ENCODE measurements at places on chromosomes 11 and 22.

DNA sequence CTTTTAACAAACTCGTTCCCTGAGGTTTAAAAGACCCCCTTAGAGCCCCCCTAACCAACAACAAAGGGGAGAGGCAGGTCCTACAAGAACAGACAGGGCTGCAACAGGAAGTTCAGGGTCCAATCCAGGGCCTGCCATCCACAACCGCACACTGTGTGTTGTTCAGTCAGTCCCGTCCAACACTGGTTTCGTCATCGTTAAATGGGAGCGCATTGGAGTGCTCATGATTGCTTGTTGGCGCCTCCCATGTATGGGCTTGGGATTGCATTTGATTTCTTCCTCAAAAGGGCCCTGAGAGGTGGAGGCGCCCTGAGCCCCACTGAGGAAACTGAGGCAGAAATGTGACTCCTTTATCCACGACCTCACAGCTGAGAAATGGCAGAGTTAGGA, 174.1 kb downstream of the MN1 start:
- H3K4me1 ChIP-seq, result peaks cover 13% of the 10 kb centered on the region
- no peaks in the 10 kb centered on the region for H3K27me3 ChIP-seq
- DNase-seq, result no peak
- H3K36me3 ChIP-seq, result no peaks in the 10 kb centered on the region

DNA sequence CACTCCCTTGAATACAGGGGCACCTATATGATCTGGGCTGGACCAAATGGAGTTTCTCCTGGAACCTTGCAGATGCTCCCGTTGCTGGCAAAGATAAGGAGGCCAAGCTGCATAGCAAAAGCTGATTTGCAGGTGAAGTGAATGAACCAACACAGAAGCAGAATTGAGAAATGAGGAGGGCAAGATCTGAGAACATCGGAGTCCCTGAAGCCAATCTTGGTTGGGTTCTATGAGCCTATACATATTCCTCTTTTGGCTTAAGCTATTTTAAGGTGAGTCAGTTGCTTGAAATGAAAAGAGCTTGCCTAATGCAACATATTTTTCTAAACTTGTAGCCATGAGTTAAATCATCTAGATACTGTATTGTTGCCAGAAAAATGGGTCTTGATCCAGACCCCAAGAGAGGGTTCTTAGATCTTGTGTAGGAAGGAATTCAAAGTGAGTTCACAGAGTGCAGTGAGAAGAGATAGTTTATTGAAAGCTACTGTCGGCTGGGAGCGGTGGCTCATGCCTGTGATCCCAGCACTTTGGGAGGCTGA, 23.5 kb downstream of the WEE1 start:
- DNase-seq, result peak; percentile 14
- no peak overlapping the region for H3K27ac ChIP-seq
- peaks cover 1% of the 10 kb centered on the region for H3K27me3 ChIP-seq

DNA sequence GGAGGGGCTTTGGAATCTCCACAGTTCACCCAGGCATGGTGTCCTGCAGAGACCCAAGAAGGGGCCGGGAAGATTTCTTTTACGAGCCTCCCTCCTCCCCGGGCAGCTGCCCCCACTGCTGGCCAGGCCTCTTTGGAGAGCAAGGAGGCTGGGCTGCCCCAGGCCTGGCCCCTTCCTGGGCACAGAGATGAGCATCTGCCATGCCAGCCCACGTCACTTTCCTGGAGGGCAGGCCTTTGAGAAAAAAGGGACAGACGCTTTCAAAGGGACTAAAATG, 60.5 kb upstream of the FGF3 start:
- peak; percentile 45 for DNase-seq
- H3K4me3 ChIP-seq, result no peak overlapping the region
- H3K27me3 ChIP-seq, result no peaks in the 10 kb centered on the region
- H3K4me1 ChIP-seq, result no peaks in the 10 kb centered on the region

- H3K4me3 ChIP-seq, result no peak overlapping the region
- H3K36me3 ChIP-seq, result no peaks in the 10 kb centered on the region
- H3K4me1 ChIP-seq, result no peaks in the 10 kb centered on the region
- no peaks in the 10 kb centered on the region for H3K27me3 ChIP-seq
- no peak overlapping the region for H3K27ac ChIP-seq
Measured at GRCh38 chr22:32820131-32821119, 18.9 kb downstream of the TIMP3 start.

DNA sequence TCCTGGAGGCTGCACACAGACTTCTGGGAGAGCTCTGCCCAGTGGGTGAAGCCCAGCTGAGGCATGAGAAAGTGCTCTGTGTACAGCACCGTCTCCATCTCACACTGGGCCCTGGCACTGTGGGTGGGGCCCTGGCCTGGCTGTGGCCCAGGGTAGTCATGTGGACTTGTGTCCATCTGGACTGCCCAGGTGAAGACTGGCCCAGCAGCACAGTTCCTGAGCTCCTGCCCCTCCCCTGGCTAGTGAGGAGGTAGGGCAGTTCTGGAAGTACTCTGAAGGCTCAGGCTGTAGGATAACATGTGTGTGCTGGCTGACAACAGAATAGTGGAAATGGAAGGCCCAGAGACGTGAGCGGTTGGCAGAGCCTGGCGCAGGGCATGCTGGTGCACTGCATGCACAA, 35.4 kb downstream of the RSPH14 start:
- no peak for DNase-seq
- no peak overlapping the region for H3K4me3 ChIP-seq
- no peaks in the 10 kb centered on the region for H3K36me3 ChIP-seq
- no peaks in the 10 kb centered on the region for H3K4me1 ChIP-seq
- no peak overlapping the region for H3K27ac ChIP-seq
- H3K27me3 ChIP-seq, result no peaks in the 10 kb centered on the region

- H3K27ac ChIP-seq, result peak overlapping the region; percentile 90
- no peaks in the 10 kb centered on the region for H3K36me3 ChIP-seq
- peak; percentile 77 for DNase-seq
Measured at GRCh38 chr11:8671193-8671612, 11.3 kb downstream of the TRIM66 start.

- no peak overlapping the region for H3K4me3 ChIP-seq
- H3K27me3 ChIP-seq, result no peaks in the 10 kb centered on the region
- no peak overlapping the region for H3K27ac ChIP-seq
- H3K36me3 ChIP-seq, result no peaks in the 10 kb centered on the region
- DNase-seq, result no peak
Measured at GRCh38 chr11:126430581-126431335, 75.3 kb downstream of the ST3GAL4 start.

GRCh38 chr22:50184004-50184901, 1.5 kb upstream of the TRABD start:
- H3K4me1 ChIP-seq, result peaks cover 12% of the 10 kb centered on the region
- H3K4me3 ChIP-seq, result peak overlapping the region; percentile 87
- DNase-seq, result peak; percentile 72
- no peaks in the 10 kb centered on the region for H3K36me3 ChIP-seq
- no peak overlapping the region for H3K27ac ChIP-seq
- no peaks in the 10 kb centered on the region for H3K27me3 ChIP-seq

GRCh38 chr11:78921509-78921908, 346.8 kb upstream of the NARS2 start:
- H3K4me3 ChIP-seq, result no peak overlapping the region
- H3K36me3 ChIP-seq, result no peaks in the 10 kb centered on the region
- no peaks in the 10 kb centered on the region for H3K4me1 ChIP-seq
- H3K27ac ChIP-seq, result no peak overlapping the region
- peaks cover 1% of the 10 kb centered on the region for H3K27me3 ChIP-seq

- peak; percentile 93 for DNase-seq
- H3K4me3 ChIP-seq, result no peak overlapping the region
- no peak overlapping the region for H3K27ac ChIP-seq
- no peaks in the 10 kb centered on the region for H3K27me3 ChIP-seq
Measured at GRCh38 chr11:64148226-64148916, 17.5 kb downstream of the MACROD1 start.

DNA sequence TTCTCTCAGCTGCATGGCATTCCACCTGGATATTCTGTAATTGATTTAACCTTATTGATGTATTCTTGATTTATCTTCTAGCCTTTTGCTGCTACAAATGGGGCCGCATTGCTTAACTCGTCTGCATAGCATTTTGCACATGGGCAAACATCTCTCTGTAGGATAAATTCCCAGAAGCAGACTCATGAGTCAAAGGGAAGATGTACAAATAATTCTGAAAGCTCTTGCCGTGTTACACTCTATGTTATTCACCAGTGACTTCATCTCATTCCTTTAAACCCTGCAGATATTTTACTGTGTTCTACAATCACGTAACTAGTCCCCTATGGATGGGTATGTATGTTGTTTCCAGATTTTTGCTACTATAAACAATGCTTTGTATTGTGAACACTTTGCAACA, 112.7 kb downstream of the SEZ6L start:
- H3K4me3 ChIP-seq, result no peak overlapping the region
- H3K4me1 ChIP-seq, result no peaks in the 10 kb centered on the region
- no peaks in the 10 kb centered on the region for H3K36me3 ChIP-seq
- no peaks in the 10 kb centered on the region for H3K27me3 ChIP-seq

DNA sequence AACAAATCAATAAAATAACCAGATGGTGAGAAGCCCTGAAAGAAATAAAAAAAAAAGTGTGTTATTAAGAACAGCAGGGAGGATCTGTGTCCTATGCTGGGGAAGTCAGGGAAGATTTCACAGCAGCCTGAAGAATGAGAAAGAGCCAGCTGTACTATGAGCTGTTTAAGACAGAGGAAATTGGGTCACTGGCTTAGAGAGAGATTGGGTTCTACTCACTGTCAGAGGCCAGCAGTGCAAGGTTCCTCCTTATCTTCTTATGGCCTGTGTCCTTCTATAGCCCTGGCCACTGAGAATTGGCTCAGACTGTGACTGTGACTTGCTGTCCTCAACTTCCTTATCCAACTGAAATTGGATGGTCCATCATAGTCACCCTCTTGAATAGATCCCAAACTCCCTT, 54.8 kb upstream of the FDX1 start:
- H3K4me1 ChIP-seq, result no peaks in the 10 kb centered on the region
- no peak for DNase-seq
- no peak overlapping the region for H3K27ac ChIP-seq
- H3K4me3 ChIP-seq, result no peak overlapping the region
- H3K36me3 ChIP-seq, result no peaks in the 10 kb centered on the region
- no peaks in the 10 kb centered on the region for H3K27me3 ChIP-seq

- no peak overlapping the region for H3K27ac ChIP-seq
- no peak overlapping the region for H3K4me3 ChIP-seq
- H3K4me1 ChIP-seq, result no peaks in the 10 kb centered on the region
- peaks cover 10% of the 10 kb centered on the region for H3K36me3 ChIP-seq
- H3K27me3 ChIP-seq, result no peaks in the 10 kb centered on the region
- no peak for DNase-seq
Measured at GRCh38 chr11:64210301-64211020, 3.9 kb downstream of the FERMT3 start.

DNA sequence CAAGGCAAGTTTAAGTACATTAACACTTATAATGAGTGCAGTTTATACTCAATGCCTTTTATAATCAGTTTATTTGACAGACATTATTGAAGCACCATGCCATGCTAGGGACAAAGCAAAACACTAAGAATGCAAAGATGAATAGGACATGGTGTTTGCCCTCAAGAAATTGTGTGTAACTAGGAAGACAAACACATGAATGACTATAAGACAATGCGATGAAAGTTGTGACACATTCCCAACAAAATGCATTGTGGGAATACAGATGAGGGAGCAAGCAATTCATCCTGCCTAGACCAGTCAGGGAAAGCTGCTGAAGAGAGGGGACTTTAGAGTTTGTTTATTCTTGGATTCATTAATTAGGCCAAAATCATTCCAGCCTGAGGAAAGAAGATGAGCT, 133.8 kb upstream of the TRPC6 start:
- no peak for DNase-seq
- no peaks in the 10 kb centered on the region for H3K36me3 ChIP-seq
- H3K4me1 ChIP-seq, result no peaks in the 10 kb centered on the region
- H3K4me3 ChIP-seq, result no peak overlapping the region

- no peaks in the 10 kb centered on the region for H3K36me3 ChIP-seq
- no peak overlapping the region for H3K27ac ChIP-seq
- H3K27me3 ChIP-seq, result no peaks in the 10 kb centered on the region
- no peak overlapping the region for H3K4me3 ChIP-seq
Measured at GRCh38 chr11:120830085-120830620, 193.7 kb upstream of the TBCEL start.

Data from H1 (cell line).